ENCODE measurements at places on chromosomes 16 and 17. TPM values are rescaled to one million over a fixed set of nuclear protein-coding genes. Genes with fewer than 3 reads are reported as not detected.
A peak's percentile ranks its signal among the peaks of the same experiment; 100 is the strongest.

DNA sequence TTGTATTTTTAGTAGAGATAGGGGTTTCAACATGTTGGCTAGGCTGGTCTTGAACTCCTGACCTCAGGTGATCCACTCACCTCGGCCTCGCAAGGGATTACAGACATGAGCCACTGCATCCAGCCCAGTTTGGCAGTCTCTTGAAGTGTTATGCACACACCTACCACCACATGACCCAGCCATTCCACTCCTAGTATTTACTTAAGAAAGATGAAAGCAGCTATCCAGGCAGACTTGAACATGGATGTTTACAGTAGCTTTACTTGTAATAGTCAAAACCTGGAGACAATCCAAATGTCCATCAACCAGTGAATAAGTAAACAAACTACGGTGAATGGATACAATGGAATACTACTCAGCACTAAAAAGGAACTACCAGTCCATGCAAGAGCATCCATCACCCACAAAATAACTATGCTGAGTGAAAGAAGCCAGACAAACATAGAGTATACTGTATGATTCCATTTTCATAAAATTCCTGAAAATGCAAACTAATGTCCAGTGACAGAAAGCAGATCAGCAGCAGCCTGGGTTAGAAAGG, 37.8 kb upstream of the RASD1 start:
- no peaks in the 10 kb centered on the region for H3K4me1 ChIP-seq
- H3K27ac ChIP-seq, result no peak overlapping the region
- DNase-seq, result no peak
- no peaks in the 10 kb centered on the region for H3K36me3 ChIP-seq
- H3K27me3 ChIP-seq, result no peaks in the 10 kb centered on the region
- no peak overlapping the region for H3K4me3 ChIP-seq

GRCh38 chr17:49741009-49741691, 22.8 kb downstream of the FAM117A start:
- no peak for DNase-seq
- H3K27ac ChIP-seq, result no peak overlapping the region
- H3K36me3 ChIP-seq, result no peaks in the 10 kb centered on the region
- H3K4me1 ChIP-seq, result no peaks in the 10 kb centered on the region

- H3K27ac ChIP-seq, result no peak overlapping the region
- H3K4me1 ChIP-seq, result no peaks in the 10 kb centered on the region
- H3K36me3 ChIP-seq, result no peaks in the 10 kb centered on the region
- peak; percentile 18 for DNase-seq
Measured at GRCh38 chr17:27670791-27671590, 40.0 kb downstream of the LGALS9 start.

CBLN1 gene
- 13.4 TPM for total RNA-seq

Data from GM23338 (cell line).